ENCODE measurements at places on chromosomes 3 and 15.
A peak's percentile ranks its signal among the peaks of the same experiment; 100 is the strongest.

- peak; percentile 14 for DNase-seq
Observed at GRCh38 chr3:191051037-191051436, 148.0 kb upstream of the OSTN start.

DNA sequence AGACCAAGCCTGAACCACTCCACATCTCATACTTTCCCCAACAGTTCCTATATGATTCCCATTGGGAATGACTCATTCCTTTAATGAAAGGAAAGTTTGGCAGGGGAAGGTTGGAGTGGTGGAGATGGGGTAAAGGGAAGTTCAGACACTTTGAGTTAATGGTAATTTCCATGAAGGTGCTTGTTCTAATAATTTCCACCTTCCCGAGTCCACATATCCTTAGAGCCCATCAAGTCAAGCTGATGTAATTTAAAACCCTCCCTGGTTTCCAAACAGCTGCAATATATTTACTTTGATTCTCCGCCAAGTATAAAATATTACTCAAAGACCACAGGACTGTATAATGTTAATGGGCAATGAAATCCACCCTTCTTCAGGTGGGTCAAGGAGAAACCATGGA lies 95.0 kb upstream of the GALNT15 start:
- DNase-seq: no peak

DNA sequence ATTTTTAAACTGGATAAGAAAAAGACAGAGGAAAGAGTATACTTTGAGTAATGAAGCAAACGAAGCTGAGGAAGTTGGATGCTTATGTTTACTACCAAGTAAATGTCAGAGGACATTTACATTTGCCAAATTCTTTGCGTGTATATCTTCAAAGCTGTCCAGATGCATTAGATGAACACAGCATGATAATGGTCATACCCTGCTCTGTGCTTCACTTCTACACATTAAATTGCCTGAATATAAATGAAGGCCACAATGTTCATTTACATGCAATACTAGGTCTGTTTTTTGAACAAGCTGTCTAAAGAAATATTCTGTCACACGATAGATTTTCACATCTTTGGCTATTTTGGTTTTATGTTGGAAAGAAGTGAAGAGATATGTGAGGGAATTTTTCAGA lies 405.8 kb upstream of the ADAMTS9 start:
- DNase-seq: no peak

DNA sequence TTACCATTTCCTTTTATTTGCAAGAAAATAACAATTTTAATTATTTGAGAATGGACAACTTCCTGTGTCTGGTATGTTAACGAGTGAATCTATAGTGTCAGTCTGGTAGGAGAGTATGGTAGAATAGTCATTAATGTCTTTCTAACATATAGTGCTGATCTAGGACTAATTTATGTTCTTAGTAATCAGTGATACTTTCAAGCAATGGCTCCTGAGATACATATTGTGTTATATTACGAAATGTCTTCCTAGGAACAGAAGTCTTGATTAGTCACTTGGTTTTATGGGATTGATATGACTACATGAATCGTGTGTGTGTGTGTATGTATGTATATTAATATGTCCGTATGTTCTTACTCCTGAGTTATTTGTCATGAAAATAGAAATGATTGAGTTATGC lies 66.6 kb upstream of the PAQR5 start:
- no peak for DNase-seq

- DNase-seq: no peak
Observed at GRCh38 chr3:107634099-107634489, 111.3 kb downstream of the BBX start.

DNA sequence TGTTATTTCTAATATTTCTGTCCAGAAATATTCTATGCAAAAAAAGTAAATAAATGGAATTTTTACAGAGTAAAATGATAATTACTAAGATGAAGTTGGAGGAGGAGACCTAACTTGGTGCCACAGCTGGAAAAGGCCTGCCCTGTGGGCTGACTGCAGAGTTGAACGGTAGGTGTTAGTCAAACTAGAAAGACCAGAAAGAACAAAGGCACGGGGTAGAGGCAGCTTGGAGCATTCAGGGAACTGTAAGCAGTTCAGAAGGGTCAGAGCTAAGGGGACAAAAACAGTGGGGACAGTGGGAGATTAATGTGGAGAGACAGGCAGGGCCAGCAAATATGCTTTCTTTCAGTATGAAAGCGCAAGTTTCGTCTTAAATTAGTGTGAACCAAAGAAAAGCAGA lies 39.3 kb upstream of the PTPRG start:
- no peak for DNase-seq

DNA sequence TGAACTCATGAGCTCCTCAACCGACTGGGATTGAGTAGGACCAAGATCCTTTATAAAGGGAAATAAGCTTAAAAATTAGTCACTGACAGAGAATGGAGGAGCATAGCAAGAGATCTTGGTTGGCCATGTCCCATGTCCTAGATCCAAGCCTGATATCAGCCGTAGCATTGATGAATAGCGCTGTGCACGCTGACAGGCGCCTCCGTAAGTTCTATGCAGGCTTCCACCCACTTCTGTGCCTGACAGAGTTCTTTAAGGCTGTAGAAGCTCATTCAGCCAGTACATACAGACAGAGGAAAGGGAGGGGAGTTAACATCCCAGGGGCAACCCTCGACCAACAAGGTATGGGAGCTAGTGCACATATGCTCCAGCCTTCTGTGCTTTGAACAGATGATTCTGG lies 251.7 kb upstream of the TBC1D5 start:
- no peak for DNase-seq

- DNase-seq: no peak
Observed at GRCh38 chr3:38297947-38298711, 16.0 kb downstream of the SLC22A14 start.

- DNase-seq: no peak
Observed at GRCh38 chr15:85793641-85794597, 806 bp downstream of the KLHL25 start.

DNA sequence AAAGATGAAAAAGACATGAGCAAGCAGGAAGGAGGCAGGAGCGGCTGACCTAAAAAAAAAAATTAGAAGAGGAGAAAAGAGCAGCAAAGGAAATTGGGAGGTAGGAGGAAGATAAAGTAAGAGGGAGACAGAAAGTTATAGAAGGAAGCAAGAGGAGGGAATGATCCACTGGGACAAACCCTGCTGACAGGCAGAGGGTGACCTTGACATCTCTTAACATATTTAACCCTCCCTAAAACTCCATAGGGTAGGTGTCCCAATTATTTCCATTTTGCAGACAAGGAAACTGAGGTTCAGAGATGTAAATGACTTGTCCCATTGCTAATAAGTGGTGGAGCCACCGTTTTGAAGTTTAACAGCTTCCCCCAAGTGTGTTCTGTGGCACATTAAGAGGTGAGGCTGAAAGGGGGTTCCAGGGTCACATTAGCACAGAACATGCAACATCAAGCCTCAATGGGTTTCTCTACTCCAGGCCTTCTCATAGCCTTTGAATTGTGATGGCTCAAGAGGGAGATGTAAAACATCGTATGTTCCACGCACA lies 37.4 kb upstream of the PRICKLE2 start:
- DNase-seq: no peak

DNA sequence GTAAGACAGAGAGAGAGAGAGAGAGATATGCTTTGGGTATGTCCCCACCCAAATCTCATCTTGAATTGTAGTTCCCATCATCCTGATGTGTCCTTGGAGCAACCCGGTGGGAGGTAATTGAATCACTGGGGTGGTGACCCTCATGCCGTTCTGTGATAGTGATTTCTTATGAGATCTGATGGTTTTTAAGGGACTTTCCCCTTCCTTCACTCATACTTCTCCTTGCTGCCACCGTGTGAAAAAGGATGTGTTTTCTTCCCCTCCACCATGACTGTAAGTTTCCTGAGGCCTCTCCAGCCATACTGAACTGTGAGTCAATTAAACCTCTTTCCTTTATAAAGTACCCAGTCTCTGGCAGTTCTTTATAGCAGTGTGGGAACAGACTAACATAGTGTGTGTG lies 60.3 kb downstream of the EOMES start:
- DNase-seq: no peak

DNA sequence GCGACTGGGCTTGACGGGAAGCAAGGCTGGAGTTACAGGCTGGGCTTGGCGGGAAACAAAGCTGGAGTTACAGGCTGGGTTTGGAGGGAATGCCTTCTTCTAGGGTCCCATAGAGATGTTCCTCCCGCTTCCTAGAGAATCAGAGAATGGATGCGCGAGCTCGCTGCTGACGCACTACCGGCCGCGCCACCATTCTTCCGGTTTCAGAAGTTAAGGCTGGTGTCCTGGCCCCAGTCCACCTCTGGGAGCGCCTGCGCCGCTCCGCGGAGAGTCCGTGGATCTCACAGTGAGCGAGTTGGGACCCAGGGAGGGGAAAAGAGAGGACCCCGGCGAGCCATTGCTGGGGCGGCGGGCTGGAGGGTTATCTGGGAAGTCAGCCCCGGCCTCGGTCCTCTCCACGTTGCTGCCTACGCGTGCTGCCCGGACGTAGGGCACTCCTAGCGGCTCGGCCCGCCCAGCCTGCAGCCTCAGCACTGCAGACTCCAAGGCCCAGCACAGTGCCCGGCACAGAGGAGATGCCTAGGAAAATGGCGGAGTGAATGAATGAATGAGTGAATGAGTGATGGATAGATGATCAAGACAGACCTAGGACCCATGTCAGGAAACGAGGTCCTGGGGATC lies at the start of gene ZNF502:
ZNF502 (plus strand) TSS at position 206 of the 621 bp plus-strand sequence. CDS start 7,602 bp downstream, outside the sequence.
- peak; percentile 86 for DNase-seq

GRCh38 chr3:195448205-195448875 lies 5.5 kb upstream of the ACAP2 start:
- DNase-seq: no peak

- DNase-seq: no peak
Observed at GRCh38 chr3:76514836-76515235, 525.1 kb upstream of the ROBO2 start.

GRCh38 chr3:81195478-81195877 lies 566.0 kb downstream of the GBE1 start:
- DNase-seq: no peak

- no peak for DNase-seq
Observed at GRCh38 chr15:77287385-77287784, 132.5 kb downstream of the PEAK1 start.

GRCh38 chr3:59320080-59320479 lies 270.3 kb upstream of the CFAP20DC start:
- DNase-seq: no peak

DNA sequence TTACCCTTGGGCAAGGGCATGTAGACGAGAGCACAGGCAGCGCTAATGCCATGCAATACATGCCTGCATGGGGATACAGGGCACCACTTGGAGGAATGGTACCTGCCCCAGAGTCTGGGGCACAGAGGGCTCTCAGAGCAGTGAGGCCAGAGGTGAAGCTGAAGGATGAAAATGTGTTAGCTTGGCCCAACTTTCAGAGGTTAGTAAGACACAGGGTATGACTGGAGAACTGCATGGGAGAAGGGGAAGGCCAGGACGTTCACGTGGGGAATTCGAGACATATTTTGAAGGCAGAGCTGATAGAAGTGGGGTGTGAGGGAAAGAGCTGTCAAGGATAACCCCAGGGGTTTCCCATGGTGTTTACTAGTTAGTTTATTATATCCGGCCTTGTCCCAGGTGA lies 19.6 kb downstream of the CSRNP1 start:
- DNase-seq: no peak

- no peak for DNase-seq
Observed at GRCh38 chr3:127484601-127485388, 105.7 kb downstream of the TPRA1 start.

GRCh38 chr3:33612607-33613006 lies 105.4 kb downstream of the CLASP2 start:
- DNase-seq: no peak

DNA sequence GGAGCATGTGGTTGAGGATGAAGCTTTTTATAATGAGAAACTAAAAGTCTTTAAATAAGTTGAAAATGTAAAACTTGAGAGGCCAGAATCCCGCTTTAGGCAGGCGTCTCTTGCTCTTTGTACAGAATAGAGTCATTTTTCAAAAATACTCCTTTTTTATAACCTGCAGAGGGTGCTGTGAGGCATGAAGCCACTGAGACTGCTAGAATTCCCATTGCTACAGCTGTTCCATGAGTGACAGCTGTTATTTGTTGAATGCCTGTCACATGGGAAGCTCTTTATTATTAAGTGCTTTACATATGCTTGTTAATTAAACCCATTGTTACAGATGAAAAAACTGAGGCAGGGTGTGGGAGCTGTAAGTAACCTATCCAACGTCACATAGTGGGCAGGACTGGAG lies 18.5 kb downstream of the MINAR1 start:
- no peak for DNase-seq

DNA sequence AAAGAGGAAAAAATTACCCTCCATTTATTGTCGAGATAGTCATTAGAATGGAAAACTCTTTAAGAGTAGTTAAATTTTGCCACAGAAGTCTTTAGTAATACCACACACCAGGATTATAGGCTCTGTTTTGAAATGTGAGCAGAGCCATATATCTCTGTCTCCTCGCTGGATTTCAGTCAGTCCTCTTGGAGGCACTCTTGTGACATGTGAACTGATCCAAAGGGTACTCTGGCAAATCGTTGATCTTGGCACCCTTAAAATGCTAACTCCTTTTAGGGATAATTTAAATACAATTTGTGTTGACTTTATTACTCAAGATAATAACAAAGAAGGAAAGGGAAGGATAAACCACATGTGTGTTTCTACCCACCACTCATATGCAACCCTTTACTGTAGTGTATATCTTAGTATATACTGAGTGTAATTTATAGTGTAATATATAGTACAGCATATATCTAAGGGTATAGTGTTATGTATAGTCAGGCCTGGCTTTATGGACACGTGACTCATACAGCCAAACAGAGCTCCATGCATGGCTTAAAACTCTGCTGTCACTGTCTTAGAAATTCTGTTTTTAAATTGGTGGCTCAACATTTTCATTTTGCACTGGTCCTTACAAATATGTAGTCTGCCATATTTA lies 12.3 kb upstream of the KPNA4 start:
- no peak for DNase-seq

- DNase-seq: no peak
Observed at GRCh38 chr3:58072763-58073130, 64.5 kb downstream of the FLNB start.

DNA sequence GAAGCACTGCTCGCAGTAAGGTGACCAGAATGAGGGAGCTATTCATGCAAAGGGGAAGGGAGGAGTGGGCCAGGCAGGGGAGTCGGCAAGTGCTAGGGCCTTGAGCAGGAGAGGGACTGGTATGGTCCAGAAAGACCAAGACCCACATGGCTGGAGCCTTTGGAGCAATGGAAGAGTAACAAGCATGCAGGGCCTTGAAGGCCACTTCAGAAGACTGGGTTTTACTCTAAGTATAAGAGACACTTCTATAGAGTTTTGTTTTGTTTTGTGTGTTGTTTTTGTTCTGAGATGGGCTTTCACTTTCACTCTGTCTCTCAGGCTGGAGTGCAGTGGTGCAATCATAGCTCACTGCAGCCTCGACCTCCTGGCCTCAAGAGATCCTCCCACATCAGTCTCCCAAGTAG lies 42.0 kb downstream of the BFSP2 start:
- DNase-seq: no peak

DNA sequence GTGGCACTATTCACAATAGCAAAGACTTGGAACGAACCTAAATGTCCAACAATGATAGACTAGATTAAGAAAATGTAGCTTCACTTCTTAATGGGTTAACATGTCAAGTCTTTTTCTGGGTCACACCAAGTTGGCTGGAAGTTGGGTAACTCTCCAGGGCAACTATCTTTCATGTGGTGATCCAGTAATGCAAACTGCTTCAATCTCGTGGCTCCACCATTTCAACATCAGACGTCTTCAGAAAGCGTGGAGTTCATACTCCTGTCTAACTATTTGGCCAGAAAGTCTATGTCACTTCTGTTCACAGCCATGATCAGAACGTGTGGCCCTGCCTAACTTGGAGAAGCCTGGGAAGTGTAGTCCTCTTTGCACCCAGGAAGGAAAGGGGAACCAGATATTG lies 32.2 kb downstream of the DUT start:
- no peak for DNase-seq

GRCh38 chr15:26213427-26213826 lies 350.3 kb upstream of the ATP10A start:
- DNase-seq: no peak

All from right renal cortex interstitium (tissue), 3 donors.